ENCODE measurements at places on chromosomes 1 and 21.

DNA sequence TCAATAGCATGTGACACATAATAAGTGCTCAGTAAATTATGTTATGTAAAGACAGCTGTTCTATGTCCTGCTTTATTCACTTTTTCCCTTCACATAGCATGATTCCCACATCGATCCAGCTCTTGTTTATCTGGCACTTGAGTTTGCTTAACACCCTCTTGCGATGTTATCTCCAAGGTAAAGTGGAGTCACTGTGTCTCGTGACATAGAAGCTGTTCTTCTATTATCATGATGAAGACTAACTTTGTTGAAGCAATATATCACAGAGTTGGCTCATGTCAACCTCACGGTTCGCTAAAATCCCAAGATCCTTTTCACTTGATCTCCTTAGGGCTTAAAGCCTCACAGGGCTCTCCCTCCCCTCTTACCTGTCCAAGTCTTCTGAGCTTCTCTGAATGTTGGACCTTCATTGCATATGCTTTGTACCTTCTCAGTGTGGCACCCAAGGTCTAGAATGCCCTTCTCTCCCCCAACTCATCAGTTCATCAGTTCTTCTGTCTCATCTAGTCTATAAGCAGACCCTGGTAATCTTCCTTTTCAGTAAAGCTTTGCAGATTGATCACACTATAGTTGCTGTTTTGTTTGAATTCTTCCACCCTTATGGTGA is 38.0 kb downstream of the PLXNA2 start:
- DNase-seq: no peak

DNA sequence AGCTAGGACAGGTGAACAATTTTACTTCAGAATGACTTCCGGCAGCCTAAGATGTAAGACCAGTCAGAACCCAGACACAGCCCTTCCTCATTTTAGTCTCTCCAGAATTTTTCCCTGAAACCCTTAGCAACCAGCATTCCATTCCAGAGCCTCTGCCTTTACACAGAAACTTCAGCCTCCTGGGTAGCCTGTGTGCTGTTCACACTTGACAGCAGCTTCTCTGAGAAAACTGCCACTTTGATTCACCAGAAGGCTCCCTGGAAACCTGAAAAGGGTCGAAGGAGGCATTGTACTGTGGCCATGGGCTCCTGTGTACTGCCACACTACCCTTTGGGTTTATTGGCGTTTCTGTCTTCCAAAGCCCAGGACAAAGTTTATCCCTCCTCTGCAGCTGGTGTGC is 17.4 kb downstream of the HYI start:
- no peak for DNase-seq

GRCh38 chr1:114263343-114263742 is 109.7 kb upstream of the SYT6 start:
- DNase-seq: no peak

DNA sequence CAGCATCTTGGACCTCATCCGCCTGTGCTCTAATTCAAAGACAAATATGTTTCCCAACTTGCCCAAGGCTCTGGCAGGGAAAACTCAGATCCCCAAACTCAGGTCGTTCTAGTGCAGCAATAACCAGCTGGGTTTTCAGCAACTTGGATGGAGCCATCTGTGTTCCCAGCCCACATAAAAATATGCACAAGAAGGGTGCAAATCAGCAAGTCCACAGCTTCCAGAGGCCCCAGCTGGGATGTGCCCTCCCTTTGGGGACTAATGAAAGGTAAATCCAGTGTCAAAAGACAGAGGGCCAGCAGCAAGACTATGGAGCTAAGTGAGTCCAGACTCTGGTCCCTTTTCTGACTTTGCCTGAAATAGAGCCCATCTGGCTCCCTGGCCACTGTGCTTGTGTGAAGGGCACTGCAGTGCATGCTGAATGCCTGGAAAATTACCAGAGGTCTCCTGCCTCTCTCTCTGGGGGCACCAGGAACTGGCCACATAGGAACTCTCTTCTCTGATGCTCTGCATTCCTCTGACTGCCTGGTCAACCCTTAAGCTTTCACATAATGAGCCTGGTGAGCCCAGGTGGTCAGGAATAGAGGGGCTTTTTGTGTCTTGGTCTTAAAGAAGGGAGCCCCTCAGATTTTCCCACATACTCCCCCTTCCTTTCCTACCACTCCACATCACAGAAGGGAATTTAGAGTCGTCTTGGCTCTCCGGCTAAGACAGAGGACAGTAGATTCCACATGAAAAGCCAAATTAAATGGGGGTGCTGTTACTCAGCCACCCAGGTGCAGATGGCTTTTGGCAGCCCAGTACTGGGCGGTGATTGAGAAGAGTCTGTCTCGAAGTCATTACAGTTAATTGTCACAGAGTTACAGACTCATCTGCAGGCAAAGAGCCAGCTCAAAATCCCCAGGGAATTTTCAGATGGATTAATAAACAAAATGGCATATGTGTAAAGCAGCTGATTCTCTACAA is 88.1 kb upstream of the C1orf21 start:
- DNase-seq: no peak

DNA sequence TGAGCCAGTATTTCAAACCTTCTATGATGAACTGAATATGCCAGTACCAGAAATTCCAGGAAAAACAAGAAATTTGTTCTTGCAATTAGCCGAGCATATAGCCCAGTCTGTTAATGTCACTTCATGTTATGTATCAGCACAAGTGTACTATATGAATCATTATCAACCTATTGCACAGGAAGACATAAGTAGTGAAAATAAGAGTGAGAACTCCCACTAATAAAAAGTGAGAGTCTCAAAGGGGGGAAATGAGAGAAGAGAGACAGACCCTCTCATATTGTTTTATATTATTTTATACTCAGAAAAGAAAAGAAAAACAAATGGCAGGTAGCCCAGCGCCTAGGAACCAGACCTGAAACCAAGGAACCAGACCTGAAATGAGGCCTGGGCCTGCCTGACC is 16.2 kb downstream of the JMJD4 start:
- no peak for DNase-seq

GRCh38 chr1:59178339-59179187 is 118.3 kb upstream of the FGGY start:
- no peak for DNase-seq

GRCh38 chr1:98277118-98277517 is 356.3 kb upstream of the DPYD start:
- DNase-seq: no peak

DNA sequence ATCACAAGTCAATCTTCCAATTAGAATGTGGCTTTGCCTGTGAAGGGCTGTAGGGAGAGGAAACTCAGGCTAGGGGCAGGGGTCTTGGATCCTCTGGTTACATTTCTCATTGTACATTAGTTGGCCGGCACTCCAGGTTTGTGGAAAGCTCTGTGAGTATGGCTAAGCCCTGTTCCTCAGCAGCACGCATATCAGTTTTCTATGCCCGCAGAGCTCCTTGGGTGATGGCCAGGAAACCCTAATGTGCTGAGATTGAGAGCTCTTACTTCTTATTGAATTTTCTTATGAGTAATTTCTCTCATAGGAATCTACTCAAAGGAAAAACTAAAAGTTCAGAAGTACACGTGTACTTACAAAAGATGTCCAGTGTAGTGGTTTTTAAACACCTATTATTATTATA is 30.7 kb upstream of the STMN1 start:
- no peak for DNase-seq

GRCh38 chr1:9194024-9194423 is 40.5 kb upstream of the H6PD start:
- no peak for DNase-seq

DNA sequence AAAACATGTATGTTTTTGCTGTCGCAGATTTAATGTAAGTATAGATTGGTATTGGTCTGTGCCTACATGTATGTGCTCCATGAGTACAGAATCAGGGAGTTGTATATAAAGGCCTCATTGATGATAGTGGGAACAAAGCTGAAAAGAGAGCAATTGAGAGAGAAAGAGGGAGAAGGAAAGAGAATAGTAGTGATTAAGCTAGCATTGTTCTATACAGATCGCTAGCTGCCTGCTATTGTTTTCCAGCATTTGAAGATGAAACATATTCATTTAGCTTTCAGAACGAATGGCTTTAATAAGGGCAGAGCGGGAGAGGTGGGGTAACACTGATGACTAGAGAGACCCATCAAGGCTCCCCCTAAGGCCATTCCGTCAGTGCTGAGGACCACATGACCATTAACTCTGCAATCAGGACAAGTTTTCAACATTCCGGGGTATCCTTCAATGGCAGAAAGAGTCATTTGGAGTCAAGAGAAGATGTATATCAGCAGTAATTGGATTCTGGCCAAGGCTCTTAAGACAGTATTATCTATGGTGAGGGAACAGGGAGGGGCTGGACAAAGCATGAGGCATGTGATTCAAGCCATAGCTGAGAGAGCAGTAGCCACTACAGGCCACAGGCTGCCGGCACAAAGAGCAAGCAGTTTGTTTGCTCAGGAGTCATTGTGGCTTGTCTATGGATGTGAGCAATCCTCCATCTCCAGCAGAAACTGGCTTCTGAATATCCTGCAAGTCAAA is 176.5 kb downstream of the PBX1 start:
- DNase-seq: no peak

GRCh38 chr1:54567961-54568360 is 19.9 kb downstream of the ACOT11 start:
- DNase-seq: no peak

GRCh38 chr1:71339238-71339637 is 258.4 kb upstream of the ZRANB2 start:
- DNase-seq: no peak

GRCh38 chr1:158333405-158334155 is 2.2 kb upstream of the CD1B start:
- DNase-seq: no peak

- DNase-seq: no peak
Observed at GRCh38 chr1:67853704-67854103, 20.4 kb upstream of the GNG12 start.

DNA sequence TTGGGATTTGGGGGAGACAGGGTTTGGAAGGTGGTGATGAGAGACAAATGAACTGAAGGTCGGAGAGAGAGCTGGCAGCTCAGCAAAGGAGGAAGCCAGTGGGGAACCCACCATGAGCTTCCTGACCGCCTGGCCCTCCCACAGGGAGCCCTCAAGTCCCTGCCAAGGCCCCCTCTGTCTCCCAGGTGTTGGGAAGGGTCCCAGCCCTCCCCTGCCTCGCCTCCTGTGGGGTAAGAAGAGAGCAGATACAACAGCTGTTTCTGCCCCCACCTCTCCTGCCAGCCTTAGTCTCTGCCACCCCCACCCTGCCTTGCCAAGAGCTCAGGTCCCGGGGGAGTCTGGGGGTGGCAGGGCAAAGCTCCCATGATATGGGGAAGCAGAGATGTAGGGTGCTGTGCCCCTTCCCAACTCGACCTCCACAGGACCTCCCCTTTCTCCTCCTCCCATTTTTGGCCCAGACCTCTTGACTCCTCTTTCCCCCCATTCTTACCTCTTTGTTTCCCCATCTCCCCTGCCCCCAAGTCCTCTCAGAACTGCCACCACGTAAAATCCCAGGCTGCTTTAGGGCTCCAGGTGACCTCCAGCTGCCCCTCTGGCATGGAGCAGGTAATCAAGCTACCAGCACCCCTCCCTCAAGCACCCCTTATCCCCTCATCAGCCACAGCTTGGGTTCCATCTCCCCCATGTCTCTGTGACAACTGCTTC is 556 bp downstream of the S100A1 start:
- DNase-seq: no peak

DNA sequence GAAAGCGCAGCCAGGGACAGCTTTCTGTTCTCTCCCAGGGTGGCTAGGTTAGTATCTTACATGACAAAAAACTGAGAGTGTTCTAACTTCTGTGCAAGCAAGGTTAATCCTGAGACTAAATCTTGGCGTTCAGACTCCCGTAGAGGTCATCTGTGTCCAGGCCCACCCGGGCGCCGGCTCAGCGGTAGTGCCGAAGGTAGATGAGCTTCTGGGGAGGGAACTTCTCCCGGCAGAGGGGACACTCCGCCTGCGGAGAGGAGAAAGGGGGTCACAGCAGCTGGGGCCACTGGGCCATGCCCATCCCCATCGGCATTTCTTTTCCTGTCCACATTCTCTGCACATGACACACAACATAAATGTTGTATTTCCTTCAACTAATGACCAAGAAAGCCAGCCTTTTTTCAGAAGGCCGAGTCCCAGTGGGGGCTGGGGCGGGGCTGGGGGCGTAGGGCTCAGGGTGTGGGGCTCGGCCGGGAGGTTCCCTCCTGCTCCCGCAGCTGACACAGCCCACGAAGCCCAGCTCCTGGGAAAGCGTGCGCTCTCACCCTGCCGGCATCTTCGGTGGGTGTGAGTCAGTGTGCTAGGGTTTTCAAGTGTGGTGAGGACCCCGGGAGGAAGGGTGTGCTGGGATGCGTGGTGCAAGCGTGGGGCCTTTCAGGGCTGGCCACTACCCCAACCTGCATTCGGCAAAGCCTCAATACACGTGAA is 6.6 kb downstream of the PEX10 start:
- DNase-seq: no peak

DNA sequence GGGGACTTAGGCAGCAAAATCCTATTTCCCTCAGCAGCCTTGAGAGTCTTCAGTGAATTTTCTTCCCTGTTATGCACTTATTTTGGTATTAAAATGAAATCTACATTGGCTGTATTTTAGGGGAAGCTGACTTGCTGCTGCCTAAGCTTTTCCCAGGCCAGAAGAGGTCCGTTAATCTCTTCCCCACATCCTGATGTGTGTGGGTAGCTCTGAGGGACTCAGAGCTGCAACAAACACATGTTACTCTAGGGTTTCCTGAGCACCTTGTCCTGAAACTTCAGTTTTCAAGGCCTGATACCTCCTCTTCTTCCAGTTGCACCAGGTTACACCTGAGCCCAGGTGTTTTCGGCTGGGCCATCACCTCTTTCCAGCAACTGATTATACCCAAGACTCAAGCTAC is 51.5 kb downstream of the SYT6 start:
- no peak for DNase-seq

DNA sequence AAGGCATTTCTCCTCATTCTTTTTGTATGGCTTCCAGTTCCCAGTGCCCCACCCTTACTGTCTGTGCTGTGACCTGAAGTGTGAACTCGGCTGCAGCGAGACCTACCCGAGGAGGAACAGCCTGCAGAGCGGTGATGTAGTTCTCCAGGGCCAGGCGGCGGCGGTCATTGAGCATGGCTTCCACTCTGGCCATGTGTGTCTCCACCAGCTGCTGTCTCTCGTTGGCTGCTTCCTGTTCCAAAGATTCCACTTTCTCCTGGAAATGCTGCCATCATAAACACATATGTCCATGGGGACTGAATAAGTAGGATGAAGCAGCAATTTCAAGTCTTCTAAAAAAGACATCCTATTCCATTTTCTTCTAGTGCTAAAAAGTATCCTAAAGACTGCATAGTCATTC is 195.6 kb downstream of the APP start:
- DNase-seq: no peak

- no peak for DNase-seq
Observed at GRCh38 chr1:9312168-9312720, 19.6 kb downstream of the SPSB1 start.

GRCh38 chr1:192552760-192553191 is 22.8 kb upstream of the RGS1 start:
- DNase-seq: no peak

DNA sequence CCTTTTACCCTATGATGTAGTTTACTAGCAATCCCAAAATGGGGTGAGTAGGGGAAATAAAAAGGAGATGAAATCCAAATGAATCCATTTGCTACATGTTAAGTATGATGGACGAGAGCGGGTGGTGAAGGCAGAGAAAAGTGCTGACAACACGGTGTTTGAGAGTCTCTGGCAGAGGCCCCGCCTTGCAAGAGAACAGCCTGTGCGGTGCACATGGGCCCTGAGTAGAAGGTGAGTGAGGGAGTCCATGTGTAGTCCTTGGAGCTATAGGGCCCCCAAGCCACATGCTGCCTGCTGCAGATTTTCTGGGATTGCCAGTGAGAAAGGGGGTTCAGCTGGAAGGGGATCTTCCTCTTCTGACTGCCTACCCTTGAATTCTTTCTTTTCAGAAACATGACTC is 177.1 kb downstream of the TNR start:
- DNase-seq: no peak
